Activated CD8-positive, alpha-beta memory T cell treated with anti-CD3 and anti-CD28 coated beads for 48 hours (primary cell): ENCODE measurements at places on chromosomes 4 and X.

GRCh38 chr4:165682611-165683010, 190.4 kb upstream of the TLL1 start:
- no peak for DNase-seq

- DNase-seq, result no peak
Observed at GRCh38 chrX:51336584-51336983, 4.0 kb downstream of the NUDT10 start.

DNA sequence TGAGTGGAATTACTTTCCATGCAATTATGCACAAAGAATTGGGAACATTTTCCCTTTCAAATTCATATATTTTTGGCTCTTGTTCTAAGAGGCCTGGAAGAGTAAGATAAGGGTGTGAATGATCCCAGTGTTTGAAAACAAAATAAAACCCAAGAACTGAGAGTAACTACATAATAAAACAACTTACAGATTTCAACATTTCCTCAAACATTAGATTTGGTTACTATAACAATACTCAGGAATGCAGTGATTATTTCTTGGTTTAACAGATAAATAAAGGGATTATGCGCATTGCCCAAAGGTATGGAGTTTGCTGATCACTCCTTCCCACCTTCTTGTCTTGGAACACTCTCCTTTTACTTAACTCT, 292.5 kb downstream of the CAMK2D start:
- no peak for DNase-seq

- DNase-seq, result no peak
Observed at GRCh38 chr4:5051278-5052203, at the start of gene STK32B. STK32B (plus strand) TSS chr4:5051480.

DNA sequence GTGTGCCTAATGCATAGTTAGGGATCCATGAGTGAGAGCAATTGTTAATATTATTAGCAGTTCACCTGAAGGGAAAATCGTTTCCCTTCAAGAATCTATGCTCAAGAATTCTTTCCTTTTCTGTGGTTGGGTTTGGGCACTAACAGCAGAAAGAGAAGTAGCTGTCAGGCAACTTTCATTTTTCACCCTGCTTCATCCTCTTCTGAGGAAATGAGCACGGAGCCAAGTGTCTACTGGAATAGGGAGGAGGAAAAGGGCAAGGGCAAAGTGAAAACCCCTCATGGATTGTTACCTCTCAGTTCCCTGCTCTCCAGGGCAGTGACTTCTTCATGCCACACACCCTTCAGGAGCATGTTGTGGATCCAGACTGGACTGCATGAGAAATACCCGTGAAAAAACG, 2.6 kb upstream of the HPGDS start:
- no peak for DNase-seq

DNA sequence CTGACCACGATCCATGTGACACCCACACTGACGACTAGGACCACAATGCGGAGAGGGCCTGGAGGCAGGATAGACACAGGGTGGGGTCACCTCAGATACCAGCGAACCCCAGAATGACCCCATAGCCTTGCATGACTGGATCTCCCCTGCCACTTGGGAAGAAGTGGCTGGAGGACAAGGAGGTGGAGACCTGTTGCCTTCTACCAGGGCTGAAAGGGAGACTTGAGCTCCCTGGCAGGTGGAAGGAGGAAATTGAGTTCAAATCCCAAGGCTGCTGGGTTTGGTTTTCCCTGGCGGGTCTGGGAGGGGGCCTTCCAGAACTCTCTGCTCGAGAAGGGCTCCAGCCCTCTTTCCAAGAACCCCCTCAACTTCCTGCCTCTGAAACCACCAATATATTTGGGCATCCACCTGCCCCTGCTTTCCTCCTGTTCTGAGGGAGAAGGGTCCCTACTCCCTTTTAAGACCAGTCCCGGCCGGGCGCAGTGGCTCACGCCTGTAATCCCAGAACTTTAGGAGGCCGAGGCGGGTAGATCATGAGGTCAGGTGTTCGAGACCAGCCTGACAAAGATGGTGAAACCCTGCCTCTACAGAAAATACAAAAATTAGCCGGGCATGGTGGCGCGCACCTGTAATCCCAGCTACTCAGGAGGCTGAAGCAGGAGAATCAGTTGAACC, 3.0 kb downstream of the FAM3A start:
- no peak for DNase-seq

GRCh38 chr4:107799669-107800450, 24.9 kb upstream of the SGMS2 start:
- no peak for DNase-seq

- no peak for DNase-seq
Observed at GRCh38 chr4:24226023-24226422, 336.2 kb upstream of the PPARGC1A start.

GRCh38 chr4:3217771-3218170, 31.2 kb upstream of the MSANTD1 start:
- no peak for DNase-seq

DNA sequence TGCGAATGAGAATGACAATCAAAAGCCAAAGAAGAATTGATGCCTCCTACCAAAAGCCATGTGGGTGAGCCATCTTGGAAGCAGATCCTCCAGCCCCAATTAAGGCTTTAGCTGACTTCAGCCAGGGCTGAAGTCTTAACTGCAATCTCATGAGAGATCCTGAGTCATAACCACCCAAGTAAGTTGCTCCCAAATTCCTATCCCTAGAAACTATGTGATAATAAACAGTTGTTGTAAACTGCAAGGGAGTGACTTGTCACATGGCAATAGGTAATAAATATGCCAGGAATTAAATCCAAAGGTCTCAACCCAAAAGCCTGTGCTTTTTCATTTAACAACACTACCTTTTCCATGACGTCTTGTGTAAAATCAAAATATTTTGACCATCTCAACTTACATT, 154.2 kb upstream of the TBL1X start:
- DNase-seq, result no peak
